ENCODE measurements at places on chromosomes 4 and X.

- no peak for DNase-seq
Observed at GRCh38 chrX:45614853-45615252, 414.2 kb upstream of the DIPK2B start.

DNA sequence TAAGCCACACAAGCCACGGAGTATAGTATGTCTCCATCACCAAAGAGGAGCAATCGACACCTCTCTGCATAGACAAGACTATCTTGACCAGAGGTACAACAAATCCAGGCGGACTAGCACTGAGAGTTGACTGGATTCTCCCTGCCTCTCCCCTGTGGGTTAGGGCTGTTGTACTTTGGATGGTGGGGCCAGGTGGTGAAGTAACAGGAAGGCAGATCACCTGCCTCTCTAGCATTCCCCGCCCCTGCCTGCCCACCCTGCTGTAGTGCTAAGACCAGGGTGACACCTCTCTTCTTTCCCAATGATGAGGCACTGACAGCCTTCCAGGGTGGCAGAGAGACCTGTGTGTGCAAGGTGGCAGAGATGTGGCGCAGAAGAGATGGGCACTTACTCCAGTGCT lies 47.5 kb upstream of the TRIM2 start:
- no peak for DNase-seq

DNA sequence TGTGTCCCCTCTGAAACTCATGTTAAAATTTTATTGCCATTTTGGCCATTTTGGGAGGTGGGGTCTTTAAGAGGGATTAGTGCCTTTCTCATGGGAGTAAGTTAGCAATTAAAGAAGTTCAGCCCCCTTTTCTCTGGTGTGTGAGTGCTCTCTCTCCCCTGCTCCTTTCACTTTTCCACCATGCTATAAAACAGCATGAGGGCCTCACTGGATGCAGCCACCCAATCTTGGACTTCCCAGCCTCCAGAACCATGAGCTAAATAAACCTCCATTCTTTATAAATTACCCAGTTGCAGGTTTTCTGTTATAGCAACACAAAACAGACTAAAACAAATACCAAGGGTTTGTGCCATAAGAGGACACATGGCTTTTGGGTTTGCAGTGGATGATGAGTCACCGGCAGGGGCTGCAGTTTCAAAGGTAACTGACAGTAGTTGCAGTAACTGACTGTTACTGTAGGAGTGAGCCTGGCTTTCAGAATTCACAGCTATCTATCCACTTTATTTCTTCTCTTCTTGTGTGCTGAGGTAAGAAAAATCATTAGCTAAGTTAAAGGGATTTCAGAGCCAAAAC lies 121.5 kb downstream of the PPEF1 start:
- no peak for DNase-seq

- DNase-seq, result no peak
Observed at GRCh38 chr4:142559986-142560385, 286.1 kb downstream of the INPP4B start.

- no peak for DNase-seq
Observed at GRCh38 chrX:39874202-39874816, 223.4 kb downstream of the BCOR start.

DNA sequence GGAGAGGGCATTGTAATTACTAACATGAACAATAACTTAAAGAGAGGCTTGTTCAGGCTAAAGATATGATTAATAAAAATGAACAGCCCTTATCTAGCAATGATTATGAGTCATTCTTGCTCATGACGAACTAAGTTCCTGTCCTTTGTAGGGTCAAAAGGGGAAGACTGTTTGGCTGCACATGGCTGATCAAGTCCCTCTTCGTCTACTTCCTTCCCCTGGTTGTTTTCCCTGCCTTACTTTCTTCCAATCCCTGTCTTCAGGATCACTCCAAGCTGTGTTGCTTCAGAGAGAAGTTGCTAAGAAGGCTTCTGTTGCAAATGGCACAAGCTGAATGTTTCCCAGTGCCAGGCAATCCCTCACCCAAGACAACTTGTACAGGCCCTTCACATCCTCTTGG lies 115.0 kb upstream of the HS3ST1 start:
- DNase-seq, result no peak

GRCh38 chr4:18294021-18294420 lies 272.5 kb upstream of the LCORL start:
- DNase-seq, result no peak

DNA sequence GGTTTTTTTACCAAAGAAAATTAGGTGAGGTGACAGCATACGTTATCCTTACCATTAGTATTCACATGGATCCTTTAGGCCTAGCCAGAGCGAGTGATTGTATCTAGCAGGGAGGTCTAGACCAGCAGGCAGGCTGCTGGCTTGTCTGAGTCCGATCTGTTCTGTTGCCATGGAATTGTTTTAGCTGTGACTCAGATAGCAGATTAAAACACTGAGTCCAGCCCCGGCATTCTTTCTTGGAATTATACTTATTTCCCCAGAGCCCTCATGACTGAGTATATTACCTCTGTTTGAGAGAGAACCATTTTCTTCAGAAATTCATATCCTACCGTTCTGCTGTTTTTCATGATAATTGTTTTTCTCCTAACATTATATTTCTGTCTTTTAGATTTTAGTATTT lies 37.4 kb downstream of the OCRL start:
- no peak for DNase-seq

DNA sequence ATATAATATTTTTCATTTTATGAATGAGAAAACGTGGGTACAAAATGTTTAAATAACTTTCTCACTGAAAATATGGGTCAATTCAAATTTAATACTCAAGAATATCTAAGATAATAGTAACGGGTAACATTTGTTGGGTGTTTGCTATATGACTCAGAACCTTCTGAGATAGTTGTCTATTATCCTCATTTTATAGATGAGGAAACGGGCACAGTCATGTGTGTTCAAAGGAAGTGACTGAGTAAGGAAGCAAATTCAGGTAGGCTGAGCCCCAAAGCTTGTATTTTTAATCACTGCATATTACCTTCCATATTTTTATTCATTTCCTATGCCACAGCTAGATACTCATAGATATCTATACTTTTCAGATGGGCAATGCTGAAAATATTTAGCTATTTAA lies 12.2 kb upstream of the CAMK2D start:
- no peak for DNase-seq

GRCh38 chr4:1021386-1022050 lies 10.1 kb downstream of the FGFRL1 start:
- DNase-seq, result no peak

- no peak for DNase-seq
Observed at GRCh38 chr4:155009288-155009687, 199.1 kb upstream of the NPY2R start.

DNA sequence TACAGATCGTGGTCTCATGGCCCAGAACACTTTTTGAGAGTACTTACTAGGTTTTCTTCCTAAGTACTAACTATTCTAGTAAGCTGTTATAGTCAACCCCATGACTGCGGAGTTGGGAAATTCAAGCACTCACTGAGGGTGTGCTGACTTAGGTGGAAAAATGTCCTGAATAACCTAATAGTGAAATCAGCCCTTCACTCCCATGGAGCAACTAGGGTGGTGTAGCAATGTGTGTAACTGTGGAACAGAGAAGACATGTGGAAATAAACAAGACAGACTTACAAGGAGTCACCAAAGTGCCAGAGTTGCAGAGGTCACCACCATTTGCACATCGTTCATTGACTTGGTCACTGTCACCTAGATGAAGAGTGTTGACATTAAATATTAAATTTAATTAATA lies 12.1 kb upstream of the VSIG4 start:
- no peak for DNase-seq

GRCh38 chr4:119097282-119097900 lies 38.2 kb upstream of the MYOZ2 start:
- no peak for DNase-seq

DNA sequence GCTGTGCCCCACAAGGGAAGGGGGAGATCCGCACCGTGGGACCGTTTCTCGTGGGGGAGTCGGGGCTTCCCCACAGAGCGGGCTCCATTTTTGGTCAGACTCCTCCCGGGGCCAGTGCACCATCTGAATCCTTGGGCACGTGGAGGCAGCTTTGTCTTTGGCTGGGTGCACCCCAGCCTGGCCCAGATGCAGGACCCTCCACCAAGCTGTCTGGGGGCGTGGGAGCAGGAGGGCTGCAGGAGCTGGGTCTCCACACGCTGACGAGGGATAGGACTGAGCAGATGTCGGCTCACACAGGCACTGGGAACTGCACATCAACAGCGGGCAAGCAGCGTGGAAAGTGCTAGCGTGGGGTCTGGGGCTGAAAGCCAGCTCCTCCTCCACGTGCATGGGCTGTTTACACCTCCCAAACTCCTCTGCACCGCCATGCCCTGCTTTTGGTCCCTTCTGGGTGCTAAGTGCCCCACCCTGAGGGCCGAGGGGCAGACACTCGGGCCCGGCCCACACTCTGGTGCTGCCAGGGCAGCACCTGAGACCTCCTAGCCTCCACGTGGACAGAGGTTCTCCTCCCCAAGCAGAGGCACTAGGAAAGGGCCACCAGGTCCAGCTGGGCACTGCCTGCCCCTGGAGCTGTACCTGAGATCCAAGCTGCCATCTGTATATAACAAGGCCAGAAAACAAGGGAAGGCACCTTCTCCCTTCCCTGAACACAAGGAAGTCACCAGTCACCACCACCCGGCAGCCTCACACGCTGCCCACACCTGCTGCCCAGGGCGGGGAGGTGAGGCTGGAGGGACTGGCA lies 13.8 kb downstream of the DGKQ start:
- no peak for DNase-seq

All from WTC11 (cell line).